ENCODE measurements at places on chromosomes 7 and 10.
A peak's percentile ranks its signal among the peaks of the same experiment; 100 is the strongest.

DNA sequence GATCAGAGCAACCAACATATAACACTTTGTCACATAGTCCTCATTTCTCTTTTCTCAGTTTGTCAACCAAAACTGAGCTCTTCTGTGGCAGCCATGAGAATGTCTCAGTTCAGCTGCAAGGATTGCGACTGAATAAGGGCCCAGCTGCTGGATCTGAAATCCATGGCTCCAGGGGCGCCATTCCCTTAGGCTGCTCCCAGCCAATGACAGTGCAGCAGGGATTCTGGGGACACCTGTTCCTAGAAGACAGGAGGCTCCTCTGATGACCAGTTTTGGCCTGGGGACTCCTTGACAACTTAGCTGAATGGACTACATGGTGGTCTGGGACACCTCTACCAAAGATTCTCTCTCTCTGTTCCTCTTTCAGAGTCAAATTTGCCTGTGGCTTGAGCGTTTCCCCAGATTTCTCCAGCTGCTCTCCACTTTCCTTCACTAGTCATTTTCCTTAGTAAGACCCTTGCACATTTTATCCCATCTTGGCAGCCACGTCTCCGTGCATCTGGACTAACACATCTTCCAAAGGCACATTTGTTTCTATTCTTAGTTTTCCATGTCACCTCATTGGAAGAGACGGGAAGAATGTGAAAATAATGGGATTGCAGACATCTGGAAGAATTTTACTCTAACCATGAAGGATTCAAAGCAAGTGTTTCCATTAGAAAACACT, 28.1 kb upstream of the KIF5B start:
- DNase-seq, result no peak

DNA sequence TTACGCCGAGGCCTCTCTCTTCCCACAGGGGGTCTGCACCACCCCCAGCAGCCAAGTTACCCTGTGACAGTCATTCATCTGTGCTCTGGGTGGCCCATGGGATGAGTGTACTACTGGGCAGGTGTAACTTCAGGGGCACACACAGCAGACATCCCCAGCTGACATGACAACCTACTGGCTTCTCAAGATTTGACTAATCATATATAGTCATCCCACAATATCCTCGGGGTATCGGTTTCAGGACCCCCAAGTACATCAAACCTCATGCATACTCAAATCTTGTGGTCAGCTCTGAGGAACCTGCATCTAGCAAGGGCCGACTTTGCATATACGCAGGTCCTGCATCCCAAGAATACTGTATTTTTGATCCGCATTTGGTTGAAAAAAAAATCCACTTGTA, 336.9 kb upstream of the C7orf33 start:
- no peak for DNase-seq

DNA sequence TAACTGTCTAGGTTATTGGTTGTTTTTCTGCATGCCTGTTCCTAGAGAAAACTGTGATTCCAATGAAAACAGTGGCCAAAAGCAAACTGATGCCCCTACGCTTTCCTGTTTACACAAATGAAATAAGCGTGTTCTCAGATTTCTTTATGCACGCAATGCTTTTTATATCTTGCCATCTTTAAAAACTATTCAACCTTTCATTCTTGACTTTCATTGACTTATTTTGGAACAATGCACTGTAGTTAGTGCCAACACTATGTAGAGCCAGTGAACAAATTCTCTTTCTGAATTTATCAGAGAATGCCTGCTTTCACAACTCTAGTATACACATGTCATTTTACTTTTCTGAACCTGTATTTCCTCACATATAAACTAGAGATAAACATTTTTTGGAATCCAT, 86.6 kb downstream of the CABCOCO1 start:
- DNase-seq, result no peak

DNA sequence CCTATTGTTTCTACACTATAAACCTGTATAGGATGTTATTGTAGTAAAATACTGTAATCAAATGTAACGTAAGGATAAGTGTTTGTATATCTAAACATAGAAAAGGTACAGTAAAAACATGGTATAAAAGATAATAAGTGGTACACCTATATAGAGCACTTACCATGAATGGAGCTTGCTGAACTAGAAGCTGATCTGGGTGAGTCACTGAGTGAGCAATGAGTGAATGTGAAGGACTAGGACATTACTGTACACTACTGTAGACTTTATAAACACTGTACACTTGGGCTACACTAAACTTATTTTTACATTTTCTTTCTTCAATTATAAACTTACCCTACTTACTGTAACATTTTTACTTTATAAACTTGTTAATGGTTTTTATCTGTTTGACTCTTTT, 732.9 kb upstream of the LRRN3 start:
- DNase-seq, result no peak

- DNase-seq, result no peak
Observed at GRCh38 chr10:14687340-14687739, 87.4 kb downstream of the FAM107B start.

DNA sequence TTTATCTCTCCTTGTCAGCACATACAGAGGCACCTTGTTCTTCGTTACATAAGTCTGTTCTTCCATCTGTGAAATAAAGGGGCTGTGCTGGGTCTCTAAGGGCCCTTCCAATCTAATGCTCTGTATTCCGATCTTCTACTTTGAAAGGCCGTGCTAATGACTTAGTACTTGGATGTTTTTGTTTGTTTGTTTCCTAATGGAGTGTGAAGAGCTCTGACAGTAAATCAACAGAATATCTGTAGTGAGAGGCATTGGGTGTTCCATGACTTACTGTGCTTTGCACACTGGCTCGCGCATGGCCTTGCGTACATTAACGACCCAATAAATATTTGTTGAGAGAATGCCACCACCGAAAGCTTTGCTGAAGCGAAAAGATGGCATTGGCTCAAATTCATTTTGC, 162.1 kb downstream of the CHN2 start:
- no peak for DNase-seq

GRCh38 chr7:29297194-29297890, 102.8 kb downstream of the CHN2 start:
- DNase-seq, result no peak

DNA sequence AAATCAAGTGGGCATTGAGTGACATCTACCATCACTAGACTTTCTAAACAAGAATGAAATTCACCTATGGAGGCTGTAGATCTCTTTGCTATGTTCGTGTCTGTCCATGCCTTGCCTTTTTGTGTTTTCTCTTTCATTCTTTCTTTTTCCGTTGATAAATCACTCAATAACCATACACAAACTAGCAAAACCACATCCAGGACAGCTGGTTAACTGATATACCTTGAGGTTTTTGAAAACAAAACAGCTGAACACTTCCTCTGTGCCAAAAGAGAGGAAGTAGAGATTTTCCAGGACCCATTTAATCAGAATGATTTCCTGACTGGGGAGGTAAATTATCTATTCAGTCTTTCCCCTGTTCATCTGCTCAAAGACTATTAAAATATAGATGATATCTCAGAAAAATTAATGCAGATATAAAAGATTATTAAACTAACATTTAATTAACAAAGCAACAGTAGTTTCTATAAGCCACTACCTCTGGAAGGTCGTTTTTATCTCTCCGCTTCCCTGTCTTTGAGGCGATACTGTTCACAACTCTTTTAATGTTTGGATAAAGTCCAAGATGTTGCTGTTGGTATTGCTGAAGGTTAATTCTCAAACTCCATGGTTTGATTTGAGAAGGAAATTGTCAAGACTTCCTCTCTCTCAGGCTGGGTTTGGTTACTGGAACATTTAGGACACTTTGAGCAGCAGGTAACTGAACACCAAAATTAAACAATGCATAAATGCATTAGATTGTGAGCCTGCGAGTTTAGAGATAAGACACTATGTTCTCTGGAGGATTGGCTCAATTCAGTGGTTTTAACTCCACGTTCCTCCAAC, 24.4 kb upstream of the C10orf67 start:
- DNase-seq, result no peak

DNA sequence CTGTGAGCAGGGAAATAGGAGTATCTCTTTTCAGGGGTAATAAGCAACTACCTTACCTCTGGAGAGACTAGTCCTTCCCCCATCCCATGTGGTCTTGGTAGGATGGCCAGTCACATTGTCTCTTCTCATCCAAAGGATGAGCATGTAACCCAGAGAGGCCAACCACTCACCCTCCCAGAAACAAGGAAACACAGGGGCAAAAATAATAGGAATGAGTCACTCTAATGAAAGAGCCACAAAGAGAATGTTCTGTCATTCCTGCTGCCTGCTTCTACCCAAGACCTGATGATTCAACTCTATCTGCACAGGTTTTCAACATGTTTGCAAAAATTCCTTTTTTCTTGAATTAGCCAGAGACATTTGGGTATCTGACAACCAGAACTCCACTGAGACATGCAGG, 99.3 kb upstream of the NFE2L3 start:
- DNase-seq, result no peak

DNA sequence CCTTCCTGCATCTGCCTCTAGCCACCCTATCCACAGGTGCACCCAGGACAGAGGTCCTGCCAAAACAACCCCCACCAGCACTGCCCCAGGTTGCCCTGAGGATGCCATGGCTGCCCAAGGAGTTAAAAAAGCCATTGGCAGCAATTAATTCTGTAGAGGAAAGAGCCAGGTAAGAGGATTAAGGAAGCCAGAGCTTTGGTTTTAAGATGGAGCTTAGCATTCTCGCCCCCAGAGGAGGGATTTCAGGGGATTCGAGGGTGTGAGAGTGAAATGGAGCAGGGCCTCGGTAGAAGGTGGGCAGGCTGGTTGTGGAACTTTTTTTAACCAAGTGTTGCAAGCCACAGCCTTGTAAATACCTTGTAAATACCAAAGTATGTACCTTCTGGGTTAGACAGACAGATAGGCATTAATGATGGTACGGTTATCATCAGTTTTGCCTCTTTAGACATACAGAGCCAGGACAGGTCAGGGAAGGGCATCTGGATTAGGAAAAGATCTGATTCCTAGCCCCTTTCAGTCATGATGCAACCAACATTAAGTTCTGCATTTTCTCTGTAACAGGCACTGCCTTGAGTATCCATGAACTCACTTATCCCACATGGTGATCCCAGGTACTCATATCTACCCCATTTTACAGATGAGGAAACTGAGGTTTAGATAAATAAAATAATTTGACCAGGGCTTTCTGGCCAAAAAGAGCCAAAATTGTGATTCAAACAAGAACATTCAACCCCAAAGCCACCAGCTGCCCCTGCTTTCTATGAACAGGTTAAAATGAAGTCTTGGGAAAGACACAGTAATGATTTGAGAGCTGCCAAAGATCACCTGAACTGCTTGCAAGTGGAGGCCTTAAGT, 120.7 kb upstream of the PPIF start:
- no peak for DNase-seq

DNA sequence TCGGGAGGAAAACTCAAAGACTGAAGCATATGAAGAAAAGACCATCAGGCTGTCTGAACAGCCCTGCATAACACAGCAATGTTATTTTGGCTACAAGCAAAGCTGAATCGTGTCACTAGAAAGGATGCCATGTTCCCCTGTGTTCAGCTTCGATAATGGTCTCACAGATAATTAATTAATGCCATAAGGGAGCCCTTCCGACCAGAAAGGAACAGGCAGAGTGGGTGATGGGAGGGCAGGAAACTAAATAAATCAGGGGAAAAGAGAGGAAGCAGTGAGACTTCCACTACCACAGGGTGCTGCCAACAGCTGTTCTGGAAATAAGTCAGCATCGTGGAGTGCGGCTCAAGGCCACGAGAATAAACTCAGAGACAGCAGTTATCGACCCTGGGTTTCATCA, 3.2 kb downstream of the PTPRN2 start:
- DNase-seq, result no peak

DNA sequence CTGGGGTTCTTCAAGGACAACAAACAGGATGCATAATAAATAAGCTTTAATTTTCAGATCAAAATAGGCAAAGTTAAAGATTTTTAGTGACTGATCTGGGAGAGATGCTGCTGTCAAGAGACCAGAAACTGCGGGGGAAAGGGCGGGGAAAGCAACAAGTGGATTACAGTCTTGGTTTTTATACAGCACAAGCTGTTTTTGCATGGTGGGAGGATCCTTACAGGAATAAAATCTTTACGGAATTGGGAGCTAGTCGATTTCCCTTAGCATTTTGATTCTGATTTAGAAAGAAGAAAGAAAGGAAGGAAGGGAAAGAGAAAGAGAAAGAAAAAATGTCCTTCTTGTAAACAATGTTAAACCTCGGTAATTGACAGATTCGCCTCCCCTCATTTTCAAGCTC, 242.3 kb upstream of the SP8 start:
- DNase-seq, result no peak

DNA sequence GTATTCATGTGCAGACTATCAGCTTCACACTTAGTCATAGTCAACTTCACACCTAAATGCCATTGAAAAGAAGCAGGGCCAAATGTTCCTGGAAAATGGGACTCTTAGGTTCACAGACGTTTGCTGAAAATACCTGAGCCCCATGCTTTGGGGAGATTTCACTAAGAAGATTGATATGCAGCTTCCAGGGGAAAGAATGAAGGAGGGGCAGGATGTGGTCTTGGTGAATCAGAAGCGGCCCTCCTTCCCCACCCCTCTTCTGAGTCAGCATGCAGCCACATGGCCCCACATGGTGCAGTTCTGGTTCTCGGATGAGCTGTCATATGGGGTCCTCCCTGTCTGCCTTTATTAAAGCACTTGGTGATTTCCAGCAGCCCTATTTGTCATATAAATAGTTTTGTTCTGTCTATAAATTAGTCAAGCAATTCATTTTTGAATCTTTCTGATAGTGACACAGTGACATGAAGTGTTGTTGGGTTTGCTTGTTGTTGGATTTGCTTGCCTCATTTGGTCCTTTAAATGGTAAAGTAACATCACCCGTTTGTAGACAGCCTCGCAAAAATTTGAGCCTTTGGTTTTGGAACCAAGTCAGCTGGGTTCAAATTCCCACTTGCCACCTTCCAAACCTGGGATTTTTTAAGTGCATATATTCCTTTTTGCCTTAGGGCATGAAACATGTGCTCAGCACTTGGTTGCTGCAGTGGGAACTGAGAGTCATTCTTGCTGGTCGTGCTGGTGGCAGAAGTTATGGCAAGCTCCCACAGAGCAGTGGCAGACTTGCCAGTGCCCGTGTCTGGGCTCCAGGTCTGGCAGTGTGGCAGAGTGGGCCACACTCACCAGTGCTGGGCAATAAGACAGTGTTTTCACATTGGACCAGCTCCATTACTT, 68.1 kb upstream of the CDK6 start:
- no peak for DNase-seq

DNA sequence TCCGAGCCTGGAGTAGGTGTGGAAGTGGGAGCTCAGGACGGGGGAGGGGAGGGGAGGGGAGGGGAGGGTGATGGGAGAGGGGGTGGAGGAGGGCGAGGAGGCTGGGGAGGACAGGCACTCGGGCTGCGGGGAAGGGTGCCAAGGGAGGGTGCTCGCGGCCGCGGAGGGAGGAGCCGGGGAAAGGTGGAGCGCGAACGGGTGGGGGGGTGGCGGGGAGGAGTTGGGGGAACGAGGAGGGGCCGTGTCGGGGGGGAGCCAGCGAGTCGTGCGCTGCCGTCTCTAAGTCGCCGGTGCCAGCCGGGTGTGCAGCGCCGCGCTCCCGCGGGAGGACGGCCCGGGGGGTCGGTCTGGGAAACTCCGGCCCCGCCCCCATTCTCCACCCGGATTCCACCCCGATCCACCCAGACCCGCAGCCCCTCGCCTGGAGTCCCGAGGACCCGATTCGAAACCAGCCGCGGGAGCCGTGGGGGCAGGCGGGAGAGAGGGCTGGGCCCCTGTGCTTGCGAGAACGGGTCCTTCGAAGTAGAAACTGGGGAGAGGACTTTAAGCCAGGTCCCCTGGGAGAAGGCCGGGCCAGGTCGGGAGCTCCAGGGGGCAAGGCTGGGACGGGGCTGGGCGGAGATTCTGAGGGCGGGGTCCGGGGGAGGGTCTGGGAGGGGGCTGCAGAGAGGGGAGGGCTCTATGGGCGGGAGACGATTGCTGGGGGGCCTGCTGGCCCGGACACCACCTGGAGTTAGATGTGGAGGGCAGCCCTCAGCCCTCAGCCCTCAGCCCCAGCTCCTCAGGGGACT, at the start of gene ZNF467:
Gene ZNF467, minus strand, starts transcription at position 143 of the 791 bp plus-strand sequence. CDS start 2,556 bp downstream, outside the sequence.
- peak; percentile 19 for DNase-seq
